ENCODE measurements at places on chromosomes 6 and 20.

- no peak for DNase-seq
Measured at GRCh38 chr6:69817358-69817757, 20.5 kb upstream of the LMBRD1 start.

DNA sequence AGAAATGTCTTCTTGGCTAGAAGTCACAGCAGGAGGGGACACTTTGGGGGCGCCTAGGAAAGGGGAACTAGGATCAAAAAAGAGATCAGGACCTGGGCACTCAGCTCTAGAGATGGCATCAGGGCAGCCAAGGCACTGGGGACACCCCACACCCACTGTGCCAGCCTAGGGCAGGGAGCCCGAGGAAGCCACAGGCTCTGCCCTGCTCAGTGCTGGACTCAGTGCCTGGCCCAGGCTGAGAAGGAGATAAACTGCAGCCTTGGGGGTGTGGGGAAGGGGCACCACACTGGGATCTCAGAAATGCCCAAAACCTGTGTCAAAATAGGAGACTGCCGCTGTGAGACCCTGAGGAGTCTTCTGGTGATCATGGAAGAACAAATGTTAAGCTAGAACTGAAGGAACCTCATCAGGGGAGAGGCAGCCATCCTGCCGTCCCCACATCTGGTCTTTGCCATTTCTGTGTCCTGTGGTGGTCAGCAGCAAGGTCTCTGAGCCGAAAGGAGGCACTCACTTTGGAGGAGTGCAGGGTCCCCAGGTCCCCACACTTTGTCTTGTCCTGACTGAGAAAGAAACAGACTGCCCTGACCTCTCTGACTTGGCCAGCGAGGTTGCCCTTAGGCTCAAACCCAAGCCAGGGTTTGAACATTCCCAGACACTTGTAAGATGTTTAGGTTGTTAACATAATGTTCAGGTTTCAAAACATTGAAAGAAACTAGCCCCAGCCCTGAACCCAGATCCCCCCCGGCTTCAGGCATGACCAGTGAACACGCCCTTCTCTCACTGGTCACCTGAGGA, 2.3 kb downstream of the ARFRP1 start:
- DNase-seq = no peak

GRCh38 chr20:46025376-46025783, 3.6 kb upstream of the SLC12A5 start:
- DNase-seq = no peak

DNA sequence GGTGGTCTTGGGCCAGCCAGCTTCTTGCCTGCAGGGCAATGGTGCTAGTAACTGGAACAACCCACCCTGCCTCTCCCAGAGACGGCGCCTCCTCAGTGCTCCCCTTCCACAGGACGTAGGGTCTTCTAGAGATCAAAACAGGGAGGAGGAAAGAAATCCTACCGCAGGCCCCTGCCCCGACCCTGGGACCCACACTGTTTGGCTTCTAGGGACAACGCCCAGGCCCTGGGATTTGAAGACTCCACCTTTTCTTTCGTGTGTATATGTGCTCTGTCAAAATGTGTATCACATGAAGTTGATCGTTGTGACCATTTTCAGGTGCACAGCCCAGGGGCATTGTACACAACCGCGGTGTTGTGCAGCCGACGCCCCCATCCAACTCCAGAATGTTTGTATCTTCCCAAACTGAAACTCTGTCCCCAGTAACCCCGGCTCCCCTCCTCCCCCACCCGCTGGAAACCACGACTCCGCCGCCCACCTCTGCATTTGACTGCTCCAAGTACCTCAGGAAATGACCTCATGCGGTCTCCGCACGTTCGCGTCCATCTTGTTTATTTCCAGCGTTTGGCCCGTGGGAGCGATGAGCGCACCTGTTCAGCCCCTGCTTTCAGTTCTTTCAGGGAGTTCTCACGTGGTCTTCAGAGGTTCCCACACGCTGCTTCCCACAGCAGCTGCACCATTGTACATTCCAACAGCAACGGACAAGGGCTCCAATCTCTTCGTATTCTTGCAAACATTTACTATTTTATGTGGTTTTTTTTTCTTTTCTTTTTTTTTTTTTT, 3.4 kb upstream of the BHLHE23 start:
- no peak for DNase-seq

DNA sequence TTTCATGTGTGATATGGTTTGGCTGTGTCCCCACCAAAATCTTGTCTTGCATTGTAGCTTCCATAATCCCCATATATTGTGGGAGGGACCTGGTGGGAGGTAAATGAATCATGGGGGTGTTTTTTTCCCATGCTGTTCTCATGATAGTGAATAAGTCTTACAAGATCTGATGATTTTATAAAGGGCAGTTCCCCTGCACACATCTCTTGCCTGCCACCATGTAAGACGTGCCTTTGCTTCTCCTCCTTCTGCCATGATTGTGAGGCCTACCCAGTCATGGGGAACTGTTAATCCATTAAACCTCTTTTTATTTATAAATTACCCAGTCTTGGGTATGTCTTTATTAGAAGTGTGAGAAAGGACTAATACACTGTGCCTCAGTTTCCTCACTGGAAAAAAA, 4.2 kb upstream of the IL22RA2 start:
- no peak for DNase-seq

DNA sequence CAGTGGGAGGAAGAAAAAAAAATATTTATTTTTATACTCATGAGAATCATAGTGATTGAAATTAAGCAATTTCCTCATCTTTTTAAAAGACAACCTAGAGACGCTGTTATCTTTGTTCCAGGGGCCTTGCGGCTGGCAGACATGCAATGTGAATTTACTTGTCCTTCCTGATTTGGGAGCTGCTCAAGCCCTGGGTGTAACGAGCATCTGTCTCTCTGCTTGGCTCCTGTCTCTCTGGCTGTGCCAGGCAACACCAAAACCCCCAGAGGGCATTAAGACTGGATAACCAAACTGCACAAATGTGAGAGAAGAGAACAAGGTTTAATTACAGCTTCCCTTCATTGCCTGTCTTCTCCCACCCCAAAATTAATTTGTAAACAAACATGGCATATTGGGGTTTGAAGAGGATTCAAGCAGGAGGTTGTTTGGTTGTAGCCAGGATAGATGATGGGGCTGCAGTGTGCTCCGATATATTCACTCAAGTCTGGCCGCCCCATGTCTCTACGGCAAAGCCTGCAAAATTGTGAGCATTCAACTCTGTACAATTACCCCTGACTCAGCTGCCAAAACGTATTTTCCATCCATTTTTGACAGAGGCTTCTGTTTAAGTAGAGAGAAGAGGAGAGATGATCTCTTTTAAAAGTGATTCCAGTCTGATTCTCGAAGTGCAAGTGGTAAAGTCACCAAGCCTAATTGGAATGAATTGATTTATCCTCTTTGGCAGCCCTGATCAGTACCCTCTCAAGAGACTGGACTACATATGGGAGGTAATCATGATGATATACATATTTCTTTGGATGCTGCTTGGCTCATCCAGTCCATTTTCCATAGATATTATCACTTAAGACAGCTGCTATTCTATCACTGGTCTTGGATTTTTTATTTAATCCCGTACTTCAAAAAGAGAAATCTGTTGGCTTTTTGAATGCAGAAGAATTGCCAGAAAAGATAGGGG, 170.2 kb downstream of the SLC24A3 start:
- DNase-seq = no peak

GRCh38 chr6:48378884-48379407, 267.9 kb upstream of the PTCHD4 start:
- DNase-seq = no peak

- no peak for DNase-seq
Measured at GRCh38 chr6:54991761-54992330, 145.3 kb downstream of the FAM83B start.

- no peak for DNase-seq
Measured at GRCh38 chr20:40506537-40506939, 182.5 kb downstream of the MAFB start.

- DNase-seq = no peak
Measured at GRCh38 chr20:48875914-48876240, 45.6 kb upstream of the ARFGEF2 start.

GRCh38 chr6:75244063-75244584, 523 bp upstream of the COX7A2 start:
- no peak for DNase-seq

GRCh38 chr6:44339301-44339700, 3.1 kb upstream of the SPATS1 start:
- DNase-seq = no peak

GRCh38 chr6:164554700-164555476, 754.5 kb downstream of the C6orf118 start:
- no peak for DNase-seq

- DNase-seq = no peak
Measured at GRCh38 chr6:100613656-100614055, 148.9 kb upstream of the SIM1 start.

DNA sequence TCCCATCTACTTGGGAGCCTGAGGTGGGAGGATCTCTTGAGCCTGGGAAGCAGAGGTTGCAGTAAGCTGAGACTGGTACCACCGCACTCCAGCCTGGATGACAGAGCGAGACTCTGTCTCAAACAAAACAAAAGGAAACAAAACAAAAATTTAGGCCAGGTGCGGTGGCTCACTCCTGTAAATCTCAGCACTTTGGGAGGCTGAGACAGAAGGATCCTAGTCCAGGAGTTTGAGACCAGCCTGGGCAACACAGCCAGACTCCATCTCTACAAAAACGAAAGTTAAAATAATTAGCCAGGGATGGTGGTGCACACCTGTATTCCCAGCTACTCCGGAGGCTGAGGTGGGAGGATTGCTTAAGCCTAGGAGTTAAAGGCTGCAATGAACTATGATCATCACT, 183.2 kb upstream of the ZNF217 start:
- no peak for DNase-seq

DNA sequence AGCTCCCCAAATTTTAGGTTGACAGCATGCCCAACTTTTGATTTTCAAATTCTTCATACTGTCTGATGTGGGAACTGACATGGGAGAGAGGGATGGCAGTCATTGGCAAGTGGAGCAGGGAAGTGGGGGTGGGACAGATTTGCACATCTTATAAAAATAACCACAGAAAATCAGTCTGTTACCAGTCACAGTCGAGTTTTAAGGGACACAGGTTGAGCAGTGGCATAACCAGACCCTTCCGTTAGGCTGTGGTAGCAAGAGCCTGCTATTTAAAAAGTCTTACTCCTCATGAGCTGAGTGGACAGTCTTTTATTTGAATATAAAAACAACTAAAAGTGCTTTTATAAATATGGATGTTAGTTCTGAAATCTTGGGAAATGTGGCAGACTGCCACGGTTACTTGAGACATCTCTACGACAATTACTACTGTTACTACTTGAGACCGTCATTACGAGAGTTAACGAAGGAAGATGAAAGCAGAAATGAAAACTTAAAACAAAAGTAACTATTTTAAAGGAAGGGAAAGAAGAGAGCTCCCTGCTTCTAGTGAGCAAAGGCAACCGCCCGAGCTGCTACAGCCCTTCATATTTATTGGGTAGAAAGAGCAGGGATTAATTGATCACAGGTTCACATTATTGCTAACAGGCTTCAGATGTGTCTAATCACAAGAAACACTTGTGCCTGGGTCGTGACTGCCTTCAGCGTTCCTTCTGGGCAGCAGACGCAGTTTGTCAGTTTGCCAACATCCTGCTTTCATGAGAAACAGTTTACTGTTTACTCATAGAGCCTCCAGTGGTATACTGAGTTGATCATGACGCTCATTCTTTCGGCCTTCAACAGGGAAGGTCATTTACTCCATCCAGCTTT, 71.3 kb downstream of the EFHC1 start:
- no peak for DNase-seq

- no peak for DNase-seq
Measured at GRCh38 chr6:86937219-86938079, at the start of gene HTR1E. Gene HTR1E (plus strand): TSS chr6:86937528. CDS start chr6:87015335, 77,807 bp downstream.

GRCh38 chr6:156410649-156411048, 366.5 kb upstream of the ARID1B start:
- DNase-seq = no peak

DNA sequence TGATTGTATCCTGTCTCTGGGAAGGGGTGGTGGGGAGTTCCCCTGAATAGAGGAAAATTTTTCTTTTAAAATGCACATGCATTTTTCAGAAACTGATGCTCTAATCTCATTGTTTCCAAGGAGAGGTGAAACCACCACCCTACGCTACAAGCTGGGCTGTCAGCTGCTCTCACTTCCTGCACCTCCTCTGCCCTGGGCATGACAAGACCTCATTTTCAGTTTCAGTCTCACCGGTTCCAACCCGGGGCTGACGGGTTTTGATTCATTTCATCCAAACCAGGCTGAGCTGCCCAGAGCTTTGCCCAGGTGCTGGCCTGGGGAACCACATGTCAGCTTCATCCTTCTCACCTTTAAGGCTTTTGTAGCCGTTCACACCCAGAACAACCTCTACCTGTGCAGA, 99.7 kb downstream of the EYA2 start:
- peak; percentile 49 for DNase-seq

GRCh38 chr20:51871943-51872342, 69.6 kb upstream of the SALL4 start:
- DNase-seq = no peak

DNA sequence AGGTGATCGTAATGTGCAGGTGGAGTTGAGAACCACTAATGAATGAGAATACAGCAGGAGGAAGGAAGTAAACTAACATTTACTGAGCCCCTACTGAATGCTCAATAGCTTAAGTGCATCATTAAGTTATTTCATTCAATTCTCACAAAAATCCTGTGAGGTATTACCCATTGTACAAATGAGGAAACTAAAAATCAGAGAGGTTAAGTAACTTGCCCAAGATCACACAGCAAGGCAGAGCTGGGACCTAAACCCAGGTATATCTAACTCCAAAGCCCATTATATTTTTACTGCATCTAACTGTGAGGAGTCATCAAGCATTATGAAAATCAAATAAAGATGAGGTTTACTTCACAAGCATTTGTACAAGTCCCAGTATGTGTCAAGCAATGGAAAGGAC, 35.3 kb downstream of the CPNE5 start:
- DNase-seq = no peak

- DNase-seq = no peak
Measured at GRCh38 chr20:19973961-19974629, 43.1 kb upstream of the NAA20 start.

GRCh38 chr6:36717871-36718540, 20.4 kb downstream of the RAB44 start:
- no peak for DNase-seq
